Thyroid gland (tissue), 4 donors: ENCODE measurements at places on chromosomes 2 and 18.
A peak's percentile ranks its signal among the peaks of the same experiment; 100 is the strongest.

DNA sequence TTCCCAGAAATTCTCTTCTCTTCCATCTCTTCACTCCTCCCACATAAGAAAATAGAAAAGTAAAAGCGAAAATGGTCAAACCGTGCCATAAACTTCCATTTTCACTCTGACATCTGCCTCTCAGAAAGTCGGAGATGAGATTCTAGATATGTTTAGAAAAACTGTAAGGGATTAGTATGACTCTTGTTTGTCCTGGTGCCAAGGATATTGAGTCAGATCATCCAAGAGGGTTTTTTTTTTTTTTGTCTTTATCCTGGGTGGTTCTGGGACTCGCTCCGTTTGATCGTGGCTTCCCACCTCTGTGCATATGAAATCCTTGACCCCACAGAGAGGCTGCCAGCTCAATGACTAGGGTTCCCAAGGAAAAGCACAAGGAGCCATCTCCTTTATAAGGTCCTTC is 17.3 kb downstream of the EN1 start:
- no peak for DNase-seq

DNA sequence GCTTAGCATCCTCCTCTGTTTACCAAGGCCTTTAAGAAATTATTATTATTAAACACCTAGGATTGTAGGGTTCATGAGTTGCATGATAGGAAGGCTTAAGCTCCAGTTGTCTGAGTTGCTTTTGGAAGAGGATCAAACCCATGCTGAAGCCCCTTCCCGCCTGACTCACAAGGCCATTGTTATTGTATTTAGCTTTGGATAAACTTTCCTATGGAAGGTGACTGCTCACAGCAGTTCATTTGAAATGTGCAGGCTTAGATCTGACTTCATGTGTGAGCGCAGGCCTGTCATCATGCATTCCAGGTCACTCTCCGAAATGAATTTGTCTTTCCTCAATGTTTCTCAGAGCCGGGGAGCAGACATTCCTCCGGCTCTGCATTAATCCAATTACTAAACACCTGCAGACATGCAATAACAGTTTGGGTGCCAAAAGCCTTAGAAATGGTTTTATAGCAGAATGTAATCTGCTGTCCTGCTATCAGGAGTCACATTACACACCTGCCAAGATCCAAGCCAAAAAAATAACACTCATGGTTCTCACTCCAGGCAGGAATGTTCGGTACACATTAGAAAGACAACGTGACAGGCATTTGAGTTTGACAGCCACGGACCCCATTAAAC is 119.9 kb downstream of the OSR1 start:
- no peak for DNase-seq

DNA sequence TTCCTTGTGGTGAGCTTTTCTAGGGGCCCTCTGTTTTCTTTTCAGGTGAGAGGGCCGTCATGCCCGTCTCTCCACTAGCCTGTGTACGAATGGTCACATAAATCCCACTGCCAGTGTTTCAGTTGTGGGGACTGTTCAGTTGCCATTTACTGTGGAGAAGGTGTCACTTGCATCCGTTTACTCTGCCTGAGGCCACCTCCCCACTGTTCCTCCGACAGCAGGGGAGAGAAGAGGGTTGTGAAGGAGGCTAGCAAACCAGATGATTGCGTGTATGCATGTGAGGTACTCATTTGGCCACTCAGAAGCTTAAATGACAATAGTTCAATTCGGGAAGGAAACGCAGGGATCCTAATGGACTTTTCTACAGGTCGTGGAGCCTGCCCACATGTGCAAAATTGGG is 3.3 kb downstream of the MTCL1 start:
- DNase-seq: no peak

GRCh38 chr2:200693836-200694470 is 108.1 kb downstream of the AOX1 start:
- no peak for DNase-seq

GRCh38 chr2:190537765-190538164 is 3.2 kb upstream of the NEMP2 start:
- no peak for DNase-seq

DNA sequence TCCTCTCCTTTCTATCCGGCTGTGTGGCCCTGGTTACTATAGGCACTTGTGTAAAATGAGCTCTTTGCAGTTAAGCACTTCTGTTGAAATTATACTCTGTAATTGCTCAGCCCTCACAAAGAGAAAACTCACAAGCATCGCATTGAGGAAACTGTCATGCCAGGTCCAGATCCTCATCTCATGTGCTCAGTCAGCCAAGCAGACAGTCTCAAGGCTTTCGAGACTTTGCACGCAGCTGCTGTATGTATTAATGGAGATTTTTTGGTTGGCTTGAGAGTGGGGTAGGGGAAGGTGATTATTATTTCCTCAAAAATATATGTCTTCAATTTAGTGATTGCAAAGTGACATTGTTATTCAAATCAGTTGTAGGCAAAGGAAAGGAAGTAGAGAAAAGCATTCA is 33.0 kb upstream of the PHLPP1 start:
- DNase-seq: peak; percentile 12

GRCh38 chr2:75416420-75417342 is 144.1 kb downstream of the EVA1A start:
- no peak for DNase-seq

DNA sequence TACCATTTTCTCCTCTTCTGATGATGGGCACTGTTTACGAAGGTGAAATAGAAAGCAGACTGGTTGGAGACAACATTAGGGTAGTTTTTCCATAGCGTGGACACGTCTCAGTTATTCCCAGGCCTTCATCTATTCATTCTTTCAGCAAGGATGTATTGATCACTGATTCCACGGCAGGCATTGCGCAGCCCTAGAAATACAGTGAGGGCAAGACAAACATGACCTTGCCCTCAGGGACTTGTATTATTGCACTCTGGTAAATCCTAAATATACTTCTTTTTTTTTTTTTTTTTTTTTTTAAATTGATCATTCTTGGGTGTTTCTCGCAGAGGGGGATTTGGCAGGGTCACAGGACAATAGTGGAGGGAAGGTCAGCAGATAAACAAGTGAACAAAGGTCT is 167.3 kb upstream of the SPRED2 start:
- no peak for DNase-seq

DNA sequence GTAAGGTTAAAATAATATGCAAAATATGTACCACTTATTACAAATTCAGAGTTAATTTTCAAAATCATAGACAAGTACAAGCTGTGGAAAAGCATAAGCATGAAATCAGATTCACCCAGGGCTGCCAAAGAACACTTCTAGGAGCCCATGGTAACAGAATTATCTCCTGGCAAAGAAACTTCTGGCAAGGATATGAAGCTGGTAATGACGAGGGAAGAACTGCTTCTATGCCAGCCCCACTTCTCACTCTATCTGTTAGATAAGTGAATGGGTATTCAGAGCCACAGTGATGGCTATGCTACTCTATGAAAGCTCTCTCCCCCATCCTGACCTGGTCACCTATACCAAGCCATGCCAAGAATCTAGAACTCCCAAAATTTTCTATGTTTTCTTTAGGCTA is 36.9 kb upstream of the PDE1A start:
- no peak for DNase-seq

GRCh38 chr2:186940463-186940862 is 91.5 kb upstream of the ZSWIM2 start:
- no peak for DNase-seq

- DNase-seq: no peak
These were observed 88.4 kb upstream of the CAVIN2 start for GRCh38 chr2:191935247-191935646.

GRCh38 chr2:238695538-238695937 is 152.3 kb upstream of the TWIST2 start:
- DNase-seq: peak; percentile 41

GRCh38 chr2:237791977-237792727 is 6.4 kb upstream of the RBM44 start:
- DNase-seq: no peak

DNA sequence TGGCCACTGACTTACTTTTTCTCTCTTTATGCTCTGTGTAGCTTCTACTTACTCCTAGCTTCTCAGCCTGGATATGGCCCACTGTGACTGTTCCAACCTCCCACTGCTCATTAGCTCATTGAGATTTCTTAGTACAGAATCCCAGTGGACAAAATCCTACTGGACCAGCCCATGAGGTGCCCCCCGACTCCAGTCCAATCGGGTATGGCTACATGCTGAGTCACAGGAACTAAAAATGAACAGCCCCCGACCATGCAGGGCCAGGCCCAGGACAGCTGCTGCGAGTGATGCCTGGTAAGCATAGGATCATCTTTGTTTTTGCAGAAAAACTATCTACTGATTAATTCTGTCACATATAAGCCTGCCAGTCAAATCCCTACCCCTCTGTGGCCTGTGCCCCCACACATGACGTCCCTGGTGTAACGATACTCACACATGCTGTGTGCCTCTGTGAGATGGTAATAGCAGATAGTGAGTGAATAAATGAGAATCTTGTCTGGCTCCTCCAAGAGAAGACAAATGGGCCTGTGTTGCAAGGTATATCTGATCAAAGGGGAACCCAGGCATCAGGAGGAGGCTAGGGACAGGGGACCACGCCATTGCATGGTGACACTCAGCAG is 85.9 kb upstream of the KLF7 start:
- DNase-seq: no peak

DNA sequence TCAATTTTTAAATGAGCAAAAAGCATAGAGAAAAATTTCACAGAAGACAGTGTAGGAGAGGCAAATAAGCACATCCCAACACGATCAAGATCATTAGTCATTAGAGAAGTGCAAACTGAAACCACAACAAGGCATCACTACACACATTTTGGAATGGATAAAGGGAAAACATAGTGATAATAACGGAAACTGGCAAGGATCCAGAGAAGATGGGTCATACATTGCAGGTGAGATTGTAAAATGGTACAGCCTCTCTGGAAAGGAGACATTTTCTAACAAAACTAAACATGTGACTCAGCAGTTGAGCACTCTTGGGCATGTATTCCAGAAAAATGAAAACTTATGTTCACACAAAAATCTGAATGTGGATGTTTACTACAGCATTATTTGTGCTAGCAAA is 98.3 kb upstream of the TMEM17 start:
- no peak for DNase-seq

DNA sequence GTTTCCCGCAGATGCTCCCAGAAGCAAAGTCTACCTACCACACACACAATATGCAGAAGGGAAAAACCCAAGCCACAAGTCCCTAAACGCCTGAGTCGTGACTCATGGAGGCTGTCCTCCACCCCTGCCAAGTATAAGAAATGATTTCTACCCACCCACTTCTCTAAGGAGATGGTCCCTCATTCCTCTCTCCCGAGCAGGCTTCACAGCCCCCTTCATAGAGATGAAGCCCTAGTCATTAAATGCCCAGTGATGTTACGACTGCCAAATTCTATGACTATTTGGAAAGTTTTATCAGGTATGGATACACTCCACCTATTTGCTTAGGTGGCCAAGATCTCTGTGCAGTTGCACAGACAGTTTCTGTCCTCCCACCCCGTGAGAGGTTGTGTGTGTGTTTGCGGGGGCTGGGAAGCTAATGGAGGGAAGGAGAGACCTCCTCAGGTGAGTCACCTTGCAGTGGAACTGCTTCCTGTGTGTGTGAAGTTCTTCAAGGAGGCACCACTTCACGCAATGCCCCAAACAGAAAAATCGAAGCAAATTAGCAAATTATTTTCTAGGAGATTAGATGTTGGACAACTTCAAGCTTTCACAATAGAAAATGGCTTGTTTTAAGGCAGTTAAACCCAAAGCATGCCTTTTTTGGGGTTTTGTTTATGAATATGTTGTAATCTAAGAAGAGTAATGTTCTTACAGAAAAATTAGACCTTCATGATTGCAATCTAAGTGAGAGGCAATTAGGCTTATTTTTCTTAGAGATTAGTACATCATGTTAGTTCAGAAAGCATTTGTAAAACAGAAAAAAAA is 175.2 kb downstream of the TGIF1 start:
- DNase-seq: no peak

DNA sequence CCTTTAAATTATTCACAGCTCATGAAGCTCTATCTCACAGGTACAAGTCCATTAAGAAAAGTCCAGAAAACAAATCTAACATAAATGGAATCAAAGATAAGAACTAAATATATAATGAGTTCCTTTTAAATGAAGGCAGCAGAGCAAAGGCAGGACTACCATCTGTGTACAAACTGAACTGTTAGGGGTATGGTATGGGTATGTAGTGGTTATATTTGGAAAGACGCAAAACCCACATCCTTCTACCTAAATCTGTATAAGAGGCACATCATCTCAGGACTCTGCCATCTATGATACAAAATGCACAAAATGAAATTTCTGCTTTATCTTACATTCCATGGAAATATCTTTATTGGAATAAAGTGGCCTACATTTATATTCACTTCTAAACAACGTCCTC is 59.9 kb downstream of the PDE11A start:
- DNase-seq: no peak

- no peak for DNase-seq
These were observed 208.8 kb upstream of the SALL3 start for GRCh38 chr18:78770823-78771139.

DNA sequence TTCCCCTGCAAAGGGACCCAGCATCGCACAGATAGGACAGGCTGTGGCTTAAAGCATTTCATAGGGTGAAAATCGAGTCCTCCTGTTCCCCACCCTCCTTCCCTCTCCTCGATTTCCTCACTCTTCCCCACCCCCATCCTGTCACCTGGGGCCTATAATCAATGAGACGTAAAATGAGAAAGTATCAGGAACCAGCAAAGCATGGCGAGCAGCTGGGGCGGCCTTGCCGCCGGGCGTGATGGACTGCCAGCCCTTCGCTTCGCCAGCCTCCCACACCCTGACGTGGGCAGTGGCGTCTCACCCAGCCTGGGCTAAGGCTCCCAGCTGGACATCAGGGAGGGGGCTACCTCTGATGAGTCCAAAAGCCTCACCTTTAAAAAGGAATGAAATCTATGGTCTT is 11.1 kb downstream of the SLC30A3 start:
- DNase-seq: no peak

GRCh38 chr2:202122163-202122540 is 49.1 kb downstream of the KIAA2012 start:
- no peak for DNase-seq

DNA sequence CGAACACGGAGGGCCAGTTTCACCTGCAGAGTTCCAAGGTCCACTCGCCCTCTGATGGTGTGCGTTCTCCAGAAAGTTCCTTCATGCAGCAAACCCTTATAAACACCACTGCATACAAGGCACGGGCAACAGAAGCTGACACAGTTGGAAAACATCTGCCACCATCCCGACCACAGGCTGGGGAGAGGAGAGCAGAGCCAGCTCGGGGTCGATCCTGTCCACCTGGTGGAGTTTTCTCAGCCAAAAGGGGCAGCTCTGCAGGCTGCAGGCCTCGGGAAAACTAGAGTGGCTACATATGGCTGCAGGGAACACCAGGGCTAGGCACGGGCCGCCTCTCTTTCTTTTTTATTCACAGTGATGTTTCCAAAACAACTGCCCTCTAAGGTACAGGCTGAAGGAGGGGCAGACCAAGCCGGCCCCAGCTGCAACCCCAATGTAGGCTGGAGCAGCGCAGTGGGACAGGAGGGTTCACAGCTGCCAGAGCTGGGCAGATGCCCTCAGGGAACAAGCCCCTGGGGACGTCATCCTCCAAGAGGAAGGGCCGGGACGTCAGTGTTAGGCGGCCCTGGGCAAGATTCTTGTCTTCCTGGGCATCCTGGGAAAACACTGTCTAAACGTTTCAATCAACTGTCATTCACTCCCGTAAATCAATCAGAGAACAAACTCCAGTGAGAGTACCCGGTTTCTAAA is 274.7 kb downstream of the TWIST2 start:
- no peak for DNase-seq
